Muscle of arm (tissue), 14 donors: ENCODE measurements at places on chromosomes 5 and 9.

DNA sequence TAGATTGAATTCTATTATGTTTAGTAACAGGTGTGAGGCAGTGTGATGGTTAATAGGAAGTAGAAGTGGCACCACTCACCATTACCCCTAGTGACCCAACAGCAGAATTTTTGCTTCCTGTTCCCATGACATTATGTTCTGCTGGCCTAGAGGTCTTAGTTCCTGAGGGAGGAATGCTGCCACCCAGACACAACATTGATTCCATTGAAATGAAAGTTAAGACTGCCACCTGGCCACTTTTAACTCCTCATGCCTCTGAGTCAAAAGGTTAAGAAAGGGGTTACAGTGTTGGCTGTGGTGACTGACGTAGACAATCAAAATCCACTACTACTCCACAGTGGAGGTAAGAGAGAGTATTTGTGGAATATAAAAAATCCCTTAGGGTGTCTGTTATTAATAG lies 218.9 kb upstream of the NMUR2 start:
- no peak for DNase-seq

DNA sequence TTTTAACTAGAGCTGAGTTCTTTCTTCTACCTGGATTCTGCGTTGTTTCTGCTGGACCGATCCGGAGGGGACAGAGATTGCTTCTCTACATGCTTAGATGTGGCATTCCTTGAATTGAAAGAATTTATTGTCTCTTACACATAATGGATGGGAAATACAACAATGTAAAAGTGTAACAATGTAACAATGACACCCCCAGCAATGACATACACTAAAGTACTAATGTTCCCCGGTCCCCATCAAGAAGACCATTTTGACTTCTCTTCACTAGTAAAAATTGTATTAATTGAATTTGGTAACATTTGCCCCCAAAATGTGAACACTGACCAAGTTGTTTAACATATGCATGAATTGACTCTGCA lies 760.2 kb downstream of the TAF11L14 start:
- no peak for DNase-seq

GRCh38 chr5:170538696-170539586 lies 35.1 kb downstream of the KCNIP1 start:
- no peak for DNase-seq

DNA sequence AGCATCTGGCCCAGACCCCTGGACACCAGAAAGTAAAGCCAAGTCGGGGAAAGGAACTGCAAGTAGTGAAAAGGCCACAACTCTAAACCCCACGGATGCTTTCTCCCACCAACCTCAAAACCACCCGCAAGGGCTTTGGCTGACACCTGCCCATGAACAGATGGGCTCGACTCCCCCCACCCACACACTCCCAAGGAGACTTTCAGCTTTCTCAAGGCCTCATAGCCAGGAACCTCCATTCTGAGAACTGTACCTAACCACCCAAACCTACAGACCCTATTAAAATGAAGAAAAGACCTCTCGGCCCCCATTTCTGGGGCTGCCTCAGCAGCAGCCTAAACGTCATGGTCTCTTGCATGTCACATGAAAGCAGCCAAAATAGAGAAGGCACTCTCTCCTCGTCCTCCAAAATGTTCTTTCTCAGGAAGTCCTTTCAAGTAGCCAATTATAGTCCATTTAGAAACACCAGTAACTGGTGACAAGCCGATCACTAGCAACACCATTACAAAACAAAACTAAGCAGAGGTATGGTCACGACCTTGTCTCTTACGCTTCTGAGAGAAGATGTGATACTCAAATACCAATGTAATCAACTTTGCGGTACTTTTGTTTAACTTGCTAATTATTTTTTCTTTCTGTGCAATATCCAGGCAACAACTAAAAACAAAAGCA lies 2.9 kb downstream of the B4GALT1 start:
- no peak for DNase-seq

DNA sequence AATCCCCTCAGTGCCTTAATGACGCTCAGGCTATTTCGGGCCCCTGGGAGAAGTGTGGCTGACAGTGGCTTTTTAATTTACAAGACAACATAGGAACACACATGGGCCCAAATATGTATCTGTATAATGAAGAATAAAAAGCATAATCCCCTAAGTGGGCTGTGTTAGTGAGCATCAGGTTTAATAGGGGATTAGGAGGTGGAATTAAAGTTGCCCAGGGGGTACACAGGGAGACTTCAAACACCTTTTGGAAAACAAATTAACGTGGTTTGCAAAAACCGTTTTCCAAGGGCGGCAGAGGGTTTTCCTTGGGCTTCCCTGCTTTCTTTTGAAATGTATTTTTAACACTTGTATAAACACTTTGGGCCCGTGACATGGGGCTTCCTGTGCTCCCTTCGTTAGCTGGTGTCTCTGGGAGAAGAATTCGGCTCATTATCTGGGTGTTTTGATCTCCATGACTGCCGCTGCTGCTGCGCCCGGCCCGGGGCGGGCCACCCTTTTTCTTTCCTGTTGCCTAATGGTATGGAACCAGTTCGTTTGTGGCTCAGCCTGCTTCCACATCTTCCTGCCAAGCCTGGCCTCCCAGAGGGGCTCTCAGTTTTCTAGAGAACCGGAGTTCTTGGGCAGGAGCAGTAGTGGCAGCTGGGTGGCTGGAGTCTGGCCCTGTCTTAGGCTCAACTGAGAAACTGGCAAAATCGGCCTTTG lies 173.0 kb downstream of the MACROH2A1 start:
- no peak for DNase-seq

GRCh38 chr5:79512471-79513307 lies 1.2 kb downstream of the HOMER1 start:
- peak; percentile 31 for DNase-seq

DNA sequence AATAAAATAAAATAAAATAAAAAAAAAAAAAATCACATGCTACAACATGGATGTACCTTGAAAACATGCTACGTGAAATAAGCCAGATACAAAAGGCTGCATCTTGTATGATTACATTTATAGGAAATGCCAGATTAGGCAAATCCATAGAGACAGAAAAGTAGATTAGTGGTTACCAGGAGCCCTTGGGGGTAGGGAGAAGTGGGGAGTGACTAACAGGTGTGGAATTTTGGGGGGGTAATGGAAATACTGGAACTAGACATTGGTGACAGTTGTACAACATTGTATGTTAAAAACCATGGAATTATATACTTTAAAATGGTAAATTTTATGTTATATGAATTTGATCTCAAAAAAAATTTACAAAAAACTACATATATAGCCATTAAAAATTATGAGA lies 47.3 kb downstream of the SLC1A1 start:
- DNase-seq: no peak

DNA sequence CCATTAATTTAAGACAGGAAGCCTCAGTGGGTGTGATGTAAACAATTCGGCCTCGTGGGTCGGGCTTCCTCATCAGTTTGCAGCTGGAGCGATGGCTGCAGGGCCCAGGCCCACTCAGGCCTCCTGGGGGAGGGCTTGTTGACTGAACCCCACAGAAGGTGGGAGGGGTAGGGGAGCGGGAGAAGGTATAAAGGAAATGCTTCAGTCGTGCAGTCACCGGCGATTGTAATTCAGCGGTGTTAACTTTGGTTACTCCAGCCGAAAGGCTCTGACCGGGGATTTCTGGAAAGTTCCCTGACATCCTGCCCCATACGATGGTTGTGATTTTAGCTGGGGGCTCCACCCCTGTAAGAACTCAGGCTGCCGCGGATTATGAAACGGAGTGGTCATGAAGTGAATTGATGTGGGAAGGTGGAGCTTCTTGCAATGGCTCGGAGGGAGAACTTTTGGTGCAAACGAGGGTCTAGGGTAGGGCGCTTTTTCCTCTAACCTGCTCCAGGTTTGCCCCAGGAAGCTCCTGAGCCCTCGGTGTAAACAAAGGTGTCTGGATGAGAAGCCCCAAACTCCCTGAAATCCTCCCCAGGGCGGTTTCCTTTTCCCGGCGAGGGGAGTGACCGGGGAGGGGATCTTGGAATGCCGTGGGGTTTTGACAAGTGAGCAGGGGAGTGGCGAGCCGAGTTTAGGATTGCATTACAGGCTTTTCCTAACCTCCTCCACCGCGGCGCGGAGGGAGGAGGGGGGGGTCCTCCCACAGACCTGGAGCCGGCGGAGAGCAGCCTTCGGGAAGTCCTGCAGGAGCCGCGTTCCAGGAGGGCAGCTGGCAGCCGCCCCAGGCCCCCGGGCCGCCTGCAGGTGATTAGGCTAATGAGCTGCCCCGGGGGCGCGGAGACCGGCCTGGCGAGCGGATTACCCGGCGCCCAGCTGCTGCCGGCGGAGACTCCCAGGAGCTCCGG lies 215.5 kb downstream of the PDZD2 start:
- peak; percentile 29 for DNase-seq

DNA sequence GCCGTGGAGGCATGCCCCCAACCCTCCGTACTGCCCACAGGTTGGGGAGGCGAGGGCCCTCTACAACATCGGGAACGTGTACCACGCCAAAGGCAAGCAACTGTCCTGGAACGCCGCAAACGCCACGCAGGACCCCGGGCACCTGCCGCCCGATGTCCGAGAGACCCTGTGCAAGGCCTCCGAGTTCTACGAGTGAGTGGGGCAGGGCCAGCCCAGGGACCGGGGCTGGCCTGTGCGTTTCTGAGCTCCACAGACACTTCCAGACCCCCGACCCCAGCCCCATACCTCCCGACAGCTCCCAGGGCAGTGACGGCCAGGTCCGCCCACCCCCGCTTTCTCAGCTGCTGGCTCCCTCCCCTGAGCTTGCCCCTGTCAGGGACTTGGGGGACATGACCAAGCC lies 9.5 kb downstream of the GPSM1 start:
- no peak for DNase-seq

- DNase-seq: no peak
Measured at GRCh38 chr5:139746691-139747582, 48.7 kb upstream of the PSD2 start.

GRCh38 chr9:114099669-114100270 lies 678 bp upstream of the KIF12 start:
- no peak for DNase-seq

DNA sequence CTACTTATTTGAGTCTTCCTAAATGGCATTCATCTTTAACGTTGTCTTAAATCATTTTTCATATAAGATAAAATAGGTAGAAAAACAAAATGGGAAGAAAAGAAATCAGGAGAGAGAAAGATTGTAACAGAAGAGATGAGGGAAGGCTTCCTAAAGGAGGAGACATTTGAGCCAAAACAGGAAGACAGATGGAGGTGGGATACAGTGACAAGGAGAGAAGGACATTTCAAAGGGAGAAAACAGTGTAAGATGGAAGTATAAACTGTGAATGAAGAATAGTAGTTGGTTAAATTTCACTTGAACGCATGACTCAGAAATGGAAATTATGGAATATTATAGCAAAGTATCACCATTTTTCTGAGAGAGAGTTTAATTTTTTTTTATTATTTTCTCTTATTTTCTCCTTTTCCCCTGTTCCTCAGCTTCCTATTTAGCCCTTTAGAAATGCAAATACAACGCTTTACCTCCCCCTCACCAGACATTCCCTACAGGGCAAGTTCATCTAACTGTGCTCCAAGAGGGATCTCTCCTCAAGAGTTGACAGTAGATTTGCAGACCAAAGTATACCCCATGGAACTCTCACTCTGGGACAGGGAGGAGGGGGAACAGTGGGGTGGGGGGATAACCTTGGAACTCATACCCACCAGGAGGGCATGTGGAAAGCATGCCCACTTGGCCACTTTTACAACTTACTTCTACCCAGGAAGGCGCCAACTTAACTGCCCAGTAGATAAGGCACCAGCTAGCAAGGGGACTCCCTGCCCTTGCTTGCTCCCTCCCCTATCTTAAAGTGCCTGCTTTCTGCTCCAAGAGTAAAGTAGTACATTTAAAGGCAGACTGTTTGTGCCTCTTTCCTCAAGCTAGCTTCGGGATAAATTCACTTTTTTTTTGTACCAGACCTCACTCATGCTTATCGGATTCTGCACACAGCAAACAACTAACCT lies 304.7 kb upstream of the POU5F2 start:
- DNase-seq: no peak

DNA sequence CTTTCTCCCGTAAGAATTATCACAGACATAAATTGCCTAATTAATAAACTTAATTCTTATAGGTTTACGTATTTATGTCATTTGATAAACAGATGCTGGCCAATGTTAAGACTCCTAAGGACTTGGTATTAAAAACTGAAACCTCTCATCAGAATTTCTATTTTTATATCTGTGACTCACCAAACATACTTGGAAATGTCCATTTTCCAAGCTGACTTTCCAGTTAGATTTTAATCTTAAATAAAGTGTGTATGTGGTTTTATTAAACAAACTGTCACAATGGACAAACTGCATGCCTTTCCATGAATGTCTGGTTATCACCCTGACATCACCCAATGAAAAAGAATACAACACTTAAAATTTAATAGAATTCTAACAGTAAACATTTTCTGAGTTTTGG lies 12.6 kb upstream of the COL23A1 start:
- no peak for DNase-seq

DNA sequence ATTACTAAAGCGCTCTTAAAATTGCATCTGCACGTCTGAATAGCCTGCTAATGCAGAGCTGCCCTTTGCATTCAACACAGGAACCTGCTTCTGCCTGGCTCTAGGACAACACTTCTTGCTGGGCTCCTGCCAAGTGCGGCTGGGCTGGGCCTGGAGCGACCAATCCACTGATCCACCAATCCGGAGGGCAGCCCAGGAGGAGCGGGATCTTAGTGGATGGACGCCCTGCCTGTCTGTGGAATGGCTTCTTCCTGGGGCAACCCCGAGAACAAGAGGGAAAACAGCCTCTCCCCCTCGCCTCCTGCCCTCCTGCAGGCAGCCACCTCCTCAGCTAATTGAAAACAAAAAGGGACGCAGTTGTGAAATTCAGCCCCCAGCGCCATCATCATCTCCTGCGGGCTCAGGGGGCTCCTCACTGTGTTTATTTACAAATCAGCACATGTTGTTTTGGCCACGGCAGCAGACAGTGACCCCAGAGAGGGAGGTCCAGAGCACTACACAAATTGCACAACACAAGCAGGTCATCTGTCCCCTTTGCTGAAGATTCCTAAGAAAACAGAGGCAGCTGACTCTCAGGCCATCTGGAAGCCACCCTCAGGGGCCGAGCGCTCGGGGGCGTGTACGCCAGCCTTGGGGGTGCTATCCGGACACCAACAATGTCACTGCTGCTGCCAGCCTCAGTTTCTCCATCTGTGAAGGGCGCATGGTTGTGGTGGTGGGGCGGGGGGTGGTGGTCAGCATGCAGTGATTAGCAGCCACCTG lies 57.3 kb downstream of the GADD45G start:
- peak; percentile 97 for DNase-seq

GRCh38 chr9:77817590-77818311 lies 169.6 kb upstream of the GNA14 start:
- no peak for DNase-seq

- no peak for DNase-seq
Measured at GRCh38 chr5:38045446-38045845, 205.6 kb upstream of the GDNF start.

GRCh38 chr5:77806213-77806843 lies 30.2 kb upstream of the TBCA start:
- no peak for DNase-seq

- DNase-seq: no peak
Measured at GRCh38 chr5:176787676-176788075, 22.7 kb upstream of the UNC5A start.

DNA sequence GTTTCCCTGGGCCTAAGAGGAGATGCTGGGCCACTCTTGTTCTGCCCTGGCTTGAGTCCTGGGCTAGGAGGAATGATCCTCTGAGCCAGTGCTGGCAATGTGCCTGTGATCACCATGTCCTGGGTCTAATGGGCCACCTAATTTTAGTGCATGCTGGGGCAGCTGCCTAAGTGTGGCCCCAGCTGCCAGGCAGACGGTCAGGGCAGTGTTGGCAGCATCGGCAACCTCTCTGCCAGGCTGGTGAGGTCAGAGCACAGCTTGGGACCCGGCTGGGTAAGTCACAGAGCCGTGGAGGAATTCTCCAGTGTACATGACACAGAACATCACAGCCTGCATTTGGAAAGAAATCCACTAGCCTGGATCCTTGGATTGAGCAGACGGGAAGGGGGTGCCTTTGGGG lies 21.4 kb upstream of the PITX1 start:
- DNase-seq: no peak
